ENCODE measurements at places on chromosomes 13 and 19.

- DNase-seq, result no peak
Observed at GRCh38 chr19:48600679-48601417, 5.7 kb upstream of the SPACA4 start.

DNA sequence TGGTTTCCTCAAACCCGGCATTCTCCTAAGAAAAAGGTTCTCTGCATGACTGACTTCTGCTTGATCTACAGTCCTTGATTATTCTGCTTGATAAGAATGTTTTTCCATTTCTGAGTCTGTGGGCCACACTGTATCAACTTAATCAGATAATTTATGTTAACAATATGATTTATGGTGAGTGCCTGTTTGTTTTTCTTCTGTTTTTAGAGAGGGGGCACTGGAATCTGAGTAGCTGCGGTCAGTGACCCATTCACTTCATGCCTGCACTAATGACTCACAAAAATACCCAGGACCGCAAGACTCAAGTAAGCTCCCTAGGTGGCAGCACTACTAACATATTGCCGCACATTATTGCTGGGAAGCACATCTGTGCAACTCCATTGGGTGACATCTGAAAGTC, 542.3 kb upstream of the ATXN8OS start:
- no peak for DNase-seq

- peak; percentile 67 for DNase-seq
Observed at GRCh38 chr19:6521718-6522646, 8.8 kb upstream of the TNFSF9 start.

DNA sequence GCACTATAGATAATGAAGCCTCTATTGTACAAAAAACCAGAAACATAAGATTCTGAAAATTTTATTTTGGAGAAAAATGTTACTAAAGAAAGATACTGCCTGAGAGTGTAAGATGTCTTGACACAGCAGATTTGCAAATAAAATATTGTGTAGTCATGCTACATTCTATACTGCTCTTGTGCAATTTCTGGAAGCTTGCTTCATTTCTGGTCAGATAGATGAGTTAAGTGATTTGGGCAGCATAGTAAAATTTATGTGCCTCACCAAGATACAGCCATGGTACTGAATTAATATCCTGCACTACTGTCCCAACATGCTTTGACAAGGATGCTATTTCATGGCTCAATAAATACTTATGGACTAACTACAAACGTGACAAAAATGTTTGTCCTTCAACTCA, 55.1 kb upstream of the STARD13 start:
- DNase-seq, result no peak

GRCh38 chr13:113090415-113090770, 15.2 kb upstream of the F7 start:
- no peak for DNase-seq

DNA sequence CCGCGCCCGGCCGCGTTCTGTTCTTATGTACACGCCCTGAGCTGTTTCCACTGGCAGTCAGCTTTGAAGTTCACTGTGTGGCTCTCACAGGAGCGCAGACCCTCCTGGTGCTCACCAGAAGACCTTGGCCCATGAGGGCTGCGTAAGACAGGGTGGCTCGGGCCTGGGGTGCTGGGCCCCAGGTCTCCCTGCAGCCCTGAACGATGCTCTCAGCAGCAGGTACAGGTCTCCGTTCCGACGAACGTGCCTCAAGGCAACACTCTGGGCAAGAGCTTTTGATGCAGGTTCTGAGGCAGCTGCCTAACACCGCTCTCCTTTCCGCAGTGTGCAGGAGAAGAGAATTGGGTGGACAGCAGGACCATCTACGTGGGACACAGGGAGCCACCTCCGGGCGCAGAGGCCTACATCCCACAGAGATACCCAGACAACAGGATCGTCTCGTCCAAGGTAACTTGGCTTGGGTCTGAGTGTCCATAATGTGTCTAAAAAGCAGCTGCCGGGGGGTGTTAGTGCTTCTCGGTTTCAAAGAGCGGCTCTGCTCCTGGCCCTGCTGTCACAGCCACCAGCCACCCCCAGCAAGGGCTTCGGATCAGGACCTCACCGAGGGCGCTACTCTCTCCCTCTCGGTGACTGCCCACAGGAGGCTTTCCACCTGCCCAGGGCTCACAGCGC, 95.1 kb downstream of the ATP11A start:
- DNase-seq, result no peak

- DNase-seq, result no peak
Observed at GRCh38 chr19:17337675-17338432, 501 bp downstream of the GTPBP3 start.

DNA sequence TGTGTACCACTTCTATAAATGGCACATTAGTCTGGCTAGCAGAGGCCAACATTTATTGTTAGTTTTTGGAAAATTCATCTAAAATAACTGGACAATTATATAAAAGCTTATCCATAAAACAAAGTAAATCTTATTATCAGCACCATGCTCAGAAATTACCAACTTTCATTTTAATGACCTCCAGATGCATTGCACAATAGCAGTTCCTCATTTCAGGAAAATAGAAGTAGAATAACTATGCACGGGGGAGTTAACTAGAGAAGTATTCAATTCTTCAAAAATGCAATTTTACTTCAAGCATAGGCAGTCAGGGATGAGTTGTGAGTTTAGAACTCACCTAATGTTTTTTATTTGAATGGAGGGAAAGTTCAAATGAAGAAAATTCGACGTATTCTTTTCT, 1023.5 kb downstream of the PCDH17 start:
- no peak for DNase-seq

DNA sequence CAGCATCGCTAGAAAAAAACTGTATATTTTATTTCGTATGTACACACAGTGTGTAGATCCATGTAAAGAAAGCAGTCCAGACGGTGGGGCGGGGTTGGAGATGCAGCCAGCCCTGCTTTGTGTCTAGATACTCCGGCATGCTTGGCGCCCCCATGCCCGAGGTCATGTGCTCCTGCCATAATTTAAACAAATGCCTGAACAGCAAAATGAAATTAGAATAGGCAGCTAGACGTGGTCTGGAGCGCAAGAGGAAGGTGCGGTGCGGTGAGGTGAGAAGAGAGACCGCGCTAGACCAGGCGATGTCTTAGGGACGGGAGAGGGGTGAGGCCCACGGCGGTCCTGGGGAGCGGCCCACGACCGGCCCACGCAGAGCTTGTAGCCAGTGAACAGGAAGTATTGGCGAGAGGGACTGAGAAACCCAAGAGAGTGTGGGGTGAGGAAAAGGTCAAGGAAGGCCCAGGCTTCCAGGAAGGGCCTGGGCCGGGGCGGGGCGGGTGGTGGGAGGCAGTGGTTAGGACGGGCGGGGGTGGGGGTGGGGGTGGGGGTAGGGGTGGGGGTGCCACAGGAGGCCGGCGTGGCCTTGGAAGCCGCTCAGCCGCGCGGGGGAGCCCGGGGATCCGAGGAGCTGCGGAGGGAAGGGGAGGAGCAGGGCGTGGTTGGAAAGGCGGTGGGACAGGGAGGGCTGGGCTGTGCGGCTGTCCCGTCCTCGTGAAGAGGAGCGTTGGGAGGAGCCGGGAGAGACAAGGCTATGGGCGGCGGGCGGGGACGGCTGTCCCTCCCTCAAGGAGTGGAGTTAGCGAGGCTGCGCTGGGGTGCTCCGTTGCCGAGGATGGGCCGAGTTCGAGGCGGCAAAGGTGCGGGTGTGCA, 254.7 kb upstream of the SGCG start:
- DNase-seq, result no peak

DNA sequence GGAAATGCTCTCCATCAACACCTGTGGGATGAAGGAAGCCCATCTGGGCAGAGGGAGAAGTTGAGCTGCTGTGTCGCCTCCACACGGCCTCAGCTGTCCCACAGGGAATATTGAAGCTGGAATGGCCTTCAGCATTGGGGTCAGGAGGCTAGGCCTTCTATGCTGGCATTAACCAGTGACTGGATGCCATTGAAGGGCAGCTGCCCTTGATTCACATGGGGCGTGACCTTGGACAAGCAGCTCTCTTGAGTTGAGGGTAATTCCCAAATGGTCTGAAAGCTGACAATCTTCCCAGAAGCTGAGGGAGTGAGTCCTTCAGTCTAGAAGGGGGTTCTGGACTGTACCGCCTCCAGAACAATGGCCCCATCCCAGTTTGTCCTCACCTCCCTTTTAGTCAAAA, 6.7 kb downstream of the BCL3 start:
- no peak for DNase-seq
